Endothelial cell (in vitro differentiated cells): ENCODE measurements at places on chromosomes 5 and 9.

DNA sequence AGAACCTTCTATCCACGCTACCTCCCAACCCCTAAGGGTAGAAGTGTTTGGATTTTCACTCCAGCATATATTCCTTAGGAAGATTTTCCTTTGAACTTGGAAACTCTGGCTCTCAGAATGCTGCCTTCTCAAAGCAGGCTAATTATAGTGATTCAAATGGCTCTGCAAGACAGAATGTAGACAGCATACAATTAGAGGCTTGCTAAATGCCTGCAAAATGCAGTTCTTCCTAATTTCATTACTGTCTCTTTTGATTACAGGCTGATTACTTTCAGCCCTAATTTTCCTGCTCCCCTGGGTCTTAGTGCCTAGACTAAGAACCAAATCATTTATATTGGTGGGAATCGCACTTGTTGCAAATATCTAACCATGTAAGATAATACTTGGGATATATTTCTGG lies 50.8 kb downstream of the ANKDD1B start:
- no peak for DNase-seq

DNA sequence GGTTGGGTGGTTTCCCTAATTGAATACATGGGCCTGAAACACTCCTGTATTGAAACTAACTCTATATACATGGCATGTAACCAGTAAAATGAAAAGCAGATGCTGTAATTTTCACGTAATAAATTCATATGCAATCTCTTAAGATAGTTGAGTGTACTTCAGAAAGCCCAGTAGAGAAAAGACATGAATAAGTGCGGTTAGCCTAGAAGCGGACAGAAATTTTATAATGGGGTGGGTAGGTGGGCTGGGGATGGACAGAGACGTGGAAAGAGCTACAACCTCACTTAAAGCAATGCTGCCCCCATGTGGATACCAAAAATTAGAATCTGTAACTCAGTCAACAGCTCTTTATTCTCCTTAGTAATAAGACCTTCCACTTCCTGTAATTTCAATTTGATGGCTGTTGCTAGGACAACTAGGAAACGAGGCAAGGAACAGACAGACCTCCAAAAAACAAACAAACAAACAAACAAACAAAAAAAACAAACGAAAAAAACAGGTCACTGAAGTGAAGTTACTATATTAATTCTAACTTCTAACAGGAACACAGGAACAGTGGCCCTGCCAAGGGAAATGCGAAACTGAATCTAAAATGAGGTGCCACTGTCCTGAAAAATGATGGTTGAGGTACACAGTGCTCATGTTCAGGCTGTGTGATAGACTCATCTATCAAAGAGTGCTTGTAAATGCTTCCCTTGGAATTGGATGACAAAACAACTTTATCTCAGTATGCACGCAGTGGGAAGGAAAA lies 103.4 kb upstream of the GNA14 start:
- peak; percentile 63 for DNase-seq

- DNase-seq, result no peak
These were observed 940 bp upstream of the CAMK4 start for GRCh38 chr5:111223101-111223786.

DNA sequence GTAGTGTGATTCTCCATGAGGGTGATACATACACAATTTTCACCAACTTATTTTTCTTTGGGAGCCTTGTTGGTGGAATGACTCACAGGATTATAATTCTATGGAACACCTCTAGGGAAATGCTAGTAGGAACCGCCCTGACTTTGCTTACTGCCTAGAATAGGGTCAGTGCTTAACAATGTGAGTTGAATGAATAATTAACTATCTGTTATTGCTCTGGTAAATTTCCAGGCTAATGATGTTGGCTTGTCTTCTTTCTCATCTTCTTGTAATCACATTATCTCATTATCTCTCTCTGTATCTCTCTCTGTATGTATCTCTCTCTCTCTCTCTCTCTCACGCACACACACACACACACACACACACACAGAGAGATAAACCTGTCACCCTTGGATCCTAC lies 291.1 kb downstream of the TRIM32 start:
- DNase-seq, result no peak

DNA sequence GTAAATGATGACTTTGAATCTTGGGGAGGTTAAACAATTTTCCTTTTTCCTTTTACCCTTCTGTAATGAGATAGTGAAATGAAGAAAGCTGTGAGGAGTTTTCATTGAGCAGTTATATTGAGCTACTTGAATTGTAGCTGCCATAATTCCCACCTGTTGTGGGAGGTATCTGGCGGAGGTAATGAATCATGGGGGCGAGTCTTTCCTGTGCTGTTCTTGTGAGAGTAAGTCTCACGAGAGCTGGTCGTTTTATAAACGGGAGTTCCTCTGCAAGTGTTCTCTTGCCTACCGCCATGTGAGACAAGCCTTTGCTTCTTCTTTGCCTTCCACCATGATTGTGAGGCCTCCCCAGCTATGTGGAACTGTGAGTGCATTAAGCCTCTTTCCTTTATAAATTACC lies 258.4 kb downstream of the FER start:
- no peak for DNase-seq

- no peak for DNase-seq
These were observed 594.8 kb downstream of the DMRTA1 start for GRCh38 chr9:23041466-23041865.
